CD4-positive, alpha-beta T cell (primary cell): ENCODE measurements at places on chromosomes 1 and 21.

DNA sequence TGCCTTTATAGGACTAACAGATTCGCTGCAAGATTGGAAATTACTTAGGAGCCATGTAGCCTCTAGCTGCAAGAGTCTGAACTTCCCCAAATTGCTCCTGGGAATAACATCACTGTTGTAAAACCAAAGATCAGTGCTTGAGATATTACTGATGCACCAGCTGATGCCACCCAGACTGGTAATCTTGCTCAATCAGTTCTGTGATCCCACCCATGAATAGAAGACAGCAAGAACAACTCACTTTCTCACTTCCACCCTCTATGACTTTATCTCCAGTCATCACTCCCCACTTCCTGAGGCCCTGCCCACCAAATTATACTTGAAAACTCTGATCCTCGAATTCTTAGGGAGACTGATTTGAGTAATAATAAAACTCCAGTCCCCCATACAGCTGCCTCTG is 1011.1 kb downstream of the PLA2G4A start:
- DNase-seq, result no peak

- no peak for DNase-seq
These were observed 80.6 kb downstream of the GON4L start for GRCh38 chr1:155776414-155776813.

DNA sequence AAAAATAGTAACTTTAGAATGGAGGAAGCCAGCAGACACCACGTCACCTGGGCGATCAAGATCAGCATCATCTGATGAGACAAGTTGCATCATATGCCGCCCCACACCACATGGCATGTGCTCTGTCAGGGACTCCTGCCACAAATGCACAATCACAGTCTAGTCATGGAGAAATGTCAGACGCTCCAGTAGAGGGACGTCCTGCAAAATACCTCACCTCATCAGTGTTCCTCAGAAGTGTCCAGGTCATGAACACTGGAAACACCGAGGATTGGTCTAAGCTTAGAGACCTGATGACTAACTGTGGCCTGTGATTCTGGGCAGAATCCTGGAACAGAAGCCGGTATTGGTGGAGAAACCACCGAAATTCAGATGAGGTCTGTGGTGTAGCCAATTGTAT is 14.3 kb downstream of the ADARB1 start:
- no peak for DNase-seq

- DNase-seq, result no peak
These were observed 152.2 kb downstream of the LIPI start for GRCh38 chr21:14058566-14058965.

GRCh38 chr1:180327089-180327488 is 97.0 kb downstream of the LHX4 start:
- DNase-seq, result no peak

DNA sequence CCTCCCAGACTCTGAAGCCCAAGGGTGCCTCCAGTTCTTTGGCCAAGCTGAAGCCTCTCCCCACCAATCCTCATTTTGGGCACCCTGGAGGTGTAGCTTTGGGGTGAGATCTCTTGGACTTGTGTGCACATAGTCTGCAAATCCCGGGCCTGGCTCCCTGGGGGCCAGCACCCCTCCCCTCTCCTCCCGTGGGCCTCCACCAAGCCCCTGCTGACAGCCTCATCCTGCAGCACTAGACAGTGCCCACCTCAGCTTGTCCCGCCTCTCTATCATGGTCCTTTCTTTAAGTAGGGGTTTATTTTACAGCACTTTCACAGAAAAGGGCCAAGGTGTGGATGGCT is 3.2 kb downstream of the GJC2 start:
- DNase-seq, result no peak

DNA sequence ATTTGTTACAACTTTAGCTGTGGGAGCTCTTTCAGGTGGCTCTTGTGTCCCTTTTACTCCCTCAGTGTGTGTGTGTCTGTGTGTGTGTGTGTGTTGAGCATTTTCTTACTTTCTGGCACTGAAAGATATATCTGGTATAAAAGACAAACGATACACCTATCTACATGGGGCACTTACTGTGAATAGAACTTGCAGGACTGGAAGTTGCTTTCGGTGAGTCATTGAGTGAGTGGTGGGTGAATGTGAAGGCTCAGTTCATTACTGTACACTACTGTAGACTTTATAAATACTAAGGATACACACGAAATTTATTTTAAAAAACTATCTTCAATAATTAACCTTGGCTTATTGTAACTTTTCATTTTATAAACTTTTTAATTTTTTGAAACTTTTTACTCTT is 38.7 kb downstream of the BTBD8 start:
- no peak for DNase-seq

DNA sequence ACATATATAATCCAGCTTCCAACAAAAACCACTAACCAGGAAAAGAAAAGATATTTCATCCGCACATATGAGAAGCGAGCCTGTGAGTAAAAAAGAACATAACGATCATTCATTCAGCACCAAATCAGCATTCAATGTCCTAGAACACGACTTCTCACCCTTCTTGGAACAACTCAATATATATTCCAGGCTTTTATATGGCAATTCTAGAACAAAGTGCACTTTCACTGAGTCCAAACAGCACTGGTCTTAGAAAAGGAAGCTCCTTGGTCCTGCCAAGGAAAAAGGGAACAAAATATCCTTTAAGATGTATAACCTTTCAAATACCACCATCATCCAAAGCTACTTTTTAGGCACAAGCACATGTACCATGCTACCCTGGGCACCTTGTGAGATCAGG is 44.5 kb downstream of the RPL5 start:
- no peak for DNase-seq

GRCh38 chr1:111596499-111596898 is 23.1 kb upstream of the RAP1A start:
- peak; percentile 74 for DNase-seq

DNA sequence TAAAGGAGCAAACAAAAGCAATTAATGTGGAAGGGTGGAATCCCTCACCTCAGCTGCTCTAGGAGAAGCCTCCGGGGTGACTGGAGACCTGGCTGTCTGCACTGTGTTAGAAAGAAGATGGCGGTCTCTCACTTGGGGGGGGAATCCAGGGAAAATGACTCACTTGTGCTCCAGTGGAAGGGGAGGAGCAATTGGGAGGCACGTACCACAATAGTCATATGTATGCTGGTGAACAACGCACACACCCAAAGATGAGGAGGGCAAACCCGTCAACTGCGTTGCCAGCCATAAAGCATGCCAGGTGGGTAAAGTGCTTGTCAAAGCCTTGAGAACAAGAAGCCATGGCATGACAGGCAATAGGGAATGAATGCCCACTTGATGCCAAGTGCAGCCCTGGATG is 22.1 kb downstream of the PLEKHA6 start:
- no peak for DNase-seq

DNA sequence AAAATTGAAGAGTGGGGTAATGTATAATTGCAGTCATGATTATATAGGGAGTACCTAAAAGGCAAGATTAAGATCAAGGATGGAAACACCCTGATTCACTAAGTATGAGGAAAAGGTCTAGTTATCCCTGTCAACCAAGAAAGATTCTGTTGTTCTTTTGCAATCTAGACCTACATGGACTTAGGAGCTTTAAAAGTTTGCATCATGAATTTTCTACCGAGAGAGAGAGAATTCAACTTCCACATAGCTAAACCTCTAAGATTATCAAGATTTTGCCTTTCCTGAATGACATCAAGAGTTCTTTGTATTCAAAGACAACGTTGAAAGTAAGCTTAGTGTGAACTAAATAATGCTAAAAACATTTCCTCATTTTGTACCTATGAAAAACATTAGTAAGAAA is 78.8 kb upstream of the RBM34 start:
- DNase-seq, result no peak

- DNase-seq, result no peak
These were observed 79.2 kb downstream of the HFM1 start for GRCh38 chr1:91325456-91325855.

- DNase-seq, result no peak
These were observed 4.4 kb downstream of the ST7L start for GRCh38 chr1:112614460-112615065.

- DNase-seq, result no peak
These were observed 14.9 kb upstream of the CENPS start for GRCh38 chr1:10415211-10415930.

- no peak for DNase-seq
These were observed 12.8 kb upstream of the RGS2 start for GRCh38 chr1:192795916-192796618.

DNA sequence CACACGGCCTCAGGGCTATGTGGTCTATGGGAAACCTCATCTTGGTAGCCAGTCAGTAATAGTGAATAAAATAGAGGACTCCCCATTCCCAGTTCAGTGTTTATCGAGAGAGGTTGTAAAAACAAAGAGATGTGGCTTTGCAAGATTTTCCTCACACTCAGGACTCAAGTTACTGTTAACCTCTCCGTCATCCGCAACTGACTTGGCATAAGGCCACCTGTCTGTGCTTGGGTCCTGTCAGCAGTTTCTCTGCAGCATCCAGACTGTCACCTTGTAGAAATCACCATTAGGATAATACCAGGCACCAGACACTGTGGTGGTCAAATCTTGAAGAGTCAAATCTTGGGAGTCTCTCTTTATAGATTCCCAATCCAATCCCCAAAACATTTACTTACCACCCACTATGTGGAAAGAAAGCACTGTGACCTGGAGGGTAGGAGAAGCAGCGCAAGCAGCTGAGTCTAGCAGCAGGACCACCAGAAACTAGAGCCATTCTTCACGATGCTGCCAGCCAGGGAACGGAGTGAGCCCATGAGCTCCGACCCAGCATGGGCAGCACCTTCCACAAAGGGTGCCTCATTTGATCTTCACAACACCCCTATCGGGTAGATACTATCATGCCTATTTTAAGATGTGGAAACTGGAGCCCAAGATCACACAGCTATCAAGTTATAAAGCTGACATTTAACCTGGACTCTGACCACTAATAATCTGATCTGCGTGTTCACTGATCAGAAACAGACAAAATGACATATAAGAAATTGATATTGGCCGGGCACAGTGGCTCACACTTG is 5.6 kb upstream of the GPR25 start:
- no peak for DNase-seq

DNA sequence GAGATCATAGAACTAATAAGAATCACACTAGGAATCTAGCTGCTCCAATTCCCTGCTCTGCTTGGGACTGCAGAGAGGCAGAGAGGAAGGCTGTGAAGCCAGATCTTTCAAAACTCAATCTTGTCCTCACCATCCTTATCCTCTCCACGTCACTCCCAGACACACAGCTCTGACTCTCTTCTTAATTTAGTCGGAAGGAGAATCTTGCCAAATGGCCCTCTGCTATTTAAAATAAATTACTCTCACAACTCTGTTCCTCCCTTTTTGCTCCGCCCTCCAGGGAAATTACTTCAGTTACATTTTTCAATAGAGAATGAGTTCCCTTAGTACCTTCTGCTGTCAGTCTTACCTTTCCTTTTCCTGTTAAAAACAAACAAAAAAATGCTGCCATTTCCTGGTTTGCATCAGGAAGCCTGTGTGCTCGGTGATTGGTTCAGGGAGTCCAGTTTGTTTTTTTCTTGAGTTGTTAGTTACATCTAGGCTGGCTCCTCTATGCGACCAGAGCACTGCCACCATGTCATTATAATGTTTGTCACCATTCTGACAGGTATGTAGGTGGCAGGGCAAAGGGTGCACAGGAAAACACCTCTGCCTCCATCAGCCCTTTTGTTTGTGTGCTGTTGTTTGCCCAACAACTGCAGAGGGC is 80.1 kb downstream of the FCRL5 start:
- DNase-seq, result no peak

- DNase-seq, result no peak
These were observed 156.3 kb downstream of the PCBP3 start for GRCh38 chr21:45799765-45800338.

DNA sequence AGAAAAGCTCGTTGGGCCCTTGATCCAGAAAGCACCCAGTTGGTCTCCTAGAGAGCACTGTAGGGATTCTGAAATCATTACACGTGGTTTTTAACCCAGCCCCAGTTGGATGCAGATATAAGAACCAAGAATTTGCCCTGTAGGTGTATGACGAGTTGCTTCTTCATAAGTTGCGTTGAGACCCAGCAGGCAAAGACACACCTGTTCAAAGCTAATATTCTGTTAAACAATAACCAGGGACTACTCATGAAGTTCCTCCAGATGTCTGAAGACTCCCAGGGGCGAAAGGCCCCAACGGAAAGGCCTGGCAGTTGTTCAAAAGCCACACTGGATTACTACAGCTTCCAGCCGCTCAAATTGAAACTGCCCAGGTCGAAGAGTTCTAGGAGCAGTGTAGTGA is 88.6 kb upstream of the HNRNPU start:
- DNase-seq, result no peak

GRCh38 chr1:5493851-5494311 is 498.3 kb downstream of the NPHP4 start:
- no peak for DNase-seq

DNA sequence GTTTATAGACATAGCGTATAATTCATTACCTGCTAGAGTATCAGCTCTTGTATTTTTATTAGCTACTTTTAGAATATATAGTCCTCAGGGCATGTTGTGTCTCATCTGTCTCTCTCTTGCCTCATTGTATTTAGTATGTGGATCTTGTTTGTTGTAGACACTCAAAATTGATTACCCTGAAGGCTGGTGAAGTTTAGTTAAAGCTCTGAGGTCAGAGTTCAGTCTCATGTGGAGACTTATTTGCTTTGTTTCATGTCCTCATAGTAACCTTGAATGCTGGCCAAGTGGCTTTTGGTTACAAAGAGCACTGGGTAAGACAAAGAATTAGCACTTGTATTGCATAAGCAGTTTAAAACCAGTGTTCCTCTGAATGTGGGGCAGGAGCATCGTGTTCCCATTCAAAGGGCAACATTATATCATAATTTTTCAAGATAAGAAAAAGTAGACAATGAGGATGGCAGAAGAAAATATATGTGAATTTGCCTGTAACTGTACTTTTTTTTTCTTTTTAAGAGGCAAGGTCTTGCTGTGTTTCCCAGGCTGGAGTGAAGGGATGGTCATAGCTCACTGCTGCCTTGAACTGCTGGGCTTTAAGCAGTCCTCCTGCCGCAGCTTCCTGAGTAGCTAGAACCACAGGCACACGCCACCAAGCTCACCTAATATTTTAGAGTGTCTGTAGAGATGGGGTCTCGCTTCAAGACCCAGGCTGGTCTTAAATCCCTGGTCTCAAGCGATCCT is 17.4 kb downstream of the CNST start:
- DNase-seq, result no peak

- DNase-seq, result no peak
These were observed 73.1 kb upstream of the LPGAT1 start for GRCh38 chr1:211903490-211904245.

DNA sequence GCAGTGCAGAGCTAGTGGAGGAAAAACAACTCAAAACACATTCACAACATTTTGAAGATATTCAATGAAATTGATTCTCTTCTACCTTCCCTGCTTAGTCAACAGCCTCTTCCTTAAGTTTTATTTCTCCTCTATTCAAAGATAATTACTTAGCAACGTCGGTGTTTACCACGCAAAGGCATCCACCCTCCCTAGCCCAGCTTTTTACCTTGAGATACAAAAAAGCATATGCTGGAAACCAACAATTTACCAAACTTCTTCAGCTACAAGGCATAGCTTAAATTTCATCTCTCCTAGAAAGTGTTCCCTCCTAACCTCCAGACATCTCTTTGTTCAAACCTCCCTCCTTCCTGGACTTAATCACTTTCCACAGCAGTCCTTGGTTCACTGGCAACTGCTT is 102.8 kb upstream of the SOD1 start:
- no peak for DNase-seq
